ENCODE measurements at places on chromosomes 1 and 21.

DNA sequence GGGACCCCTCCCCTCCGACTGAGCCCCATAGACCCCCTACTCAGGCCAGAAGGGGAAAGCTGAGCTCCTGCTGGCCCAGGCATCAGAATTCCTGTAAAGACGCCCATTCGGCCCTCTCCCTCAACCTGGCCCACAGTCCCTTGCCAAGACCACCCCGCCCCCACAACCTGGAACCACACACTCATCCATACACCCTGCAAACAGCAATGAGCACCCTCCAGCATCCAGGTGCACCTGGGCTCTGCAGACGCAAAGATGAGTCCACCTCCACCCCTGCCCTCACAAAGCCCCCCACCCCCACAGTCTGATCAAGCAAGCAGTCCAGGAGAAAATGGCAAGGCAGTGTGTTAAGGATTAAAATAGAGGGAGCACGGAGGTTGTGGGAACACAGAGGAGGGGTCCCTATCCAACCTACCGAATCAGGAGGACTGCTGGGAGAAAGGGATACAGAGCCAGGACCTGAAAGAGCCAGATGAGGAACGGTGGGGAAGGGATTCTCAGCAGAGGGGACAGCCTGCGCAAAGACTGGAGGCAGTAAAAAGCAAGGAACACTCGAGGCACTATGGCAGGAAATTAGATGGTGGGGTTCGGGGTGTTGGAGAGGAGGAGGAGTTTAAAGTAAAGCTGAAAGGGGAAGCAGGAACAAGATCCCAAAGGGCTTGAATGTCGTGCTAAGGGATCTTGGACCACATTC is 67.3 kb upstream of the LAPTM5 start:
- DNase-seq, result no peak

DNA sequence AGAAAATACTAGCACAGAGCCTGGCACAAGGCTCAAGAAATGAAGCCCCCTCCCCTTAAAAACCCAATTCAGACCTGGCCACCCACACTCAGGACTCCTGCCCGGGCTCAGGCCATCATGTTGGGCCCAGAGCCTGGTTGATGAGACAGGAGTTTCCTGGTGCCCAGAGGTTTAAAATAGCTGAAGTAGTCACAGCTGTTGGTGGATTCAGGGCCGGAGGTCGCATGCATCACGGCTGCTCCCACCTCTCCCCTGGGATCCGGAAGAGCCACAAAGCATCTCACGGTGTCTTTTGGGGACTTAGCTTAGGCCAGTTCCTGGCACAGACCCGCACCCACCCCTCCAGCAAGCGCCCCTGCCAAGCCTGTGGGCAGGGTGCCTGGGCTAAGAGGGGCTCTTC is 2.6 kb upstream of the PADI2 start:
- DNase-seq, result no peak

GRCh38 chr1:10502206-10502605 is 27.5 kb downstream of the PEX14 start:
- DNase-seq, result no peak

DNA sequence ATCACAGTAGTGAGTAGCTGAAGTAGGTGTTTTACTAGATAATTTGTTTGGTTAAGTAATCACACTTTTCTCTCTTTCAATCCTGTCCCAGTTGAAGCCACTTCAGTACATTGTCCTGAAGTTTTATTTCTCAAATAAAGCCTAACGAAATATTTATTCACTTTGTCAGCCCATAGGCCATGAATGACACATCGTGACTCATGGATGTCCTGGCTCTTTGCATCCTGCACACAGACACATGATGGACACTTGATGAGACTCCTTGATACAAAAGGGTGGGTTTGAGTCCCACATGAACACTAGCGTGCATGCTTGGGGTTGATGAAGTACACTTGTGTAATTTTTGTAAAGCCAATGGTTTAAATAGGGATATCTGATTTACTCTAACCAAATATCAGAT is 22.7 kb upstream of the LAMC2 start:
- DNase-seq, result no peak

GRCh38 chr1:235642011-235642942 is 7.3 kb downstream of the GNG4 start:
- peak; percentile 31 for DNase-seq

GRCh38 chr1:198846556-198846955 is 207.7 kb downstream of the PTPRC start:
- no peak for DNase-seq

DNA sequence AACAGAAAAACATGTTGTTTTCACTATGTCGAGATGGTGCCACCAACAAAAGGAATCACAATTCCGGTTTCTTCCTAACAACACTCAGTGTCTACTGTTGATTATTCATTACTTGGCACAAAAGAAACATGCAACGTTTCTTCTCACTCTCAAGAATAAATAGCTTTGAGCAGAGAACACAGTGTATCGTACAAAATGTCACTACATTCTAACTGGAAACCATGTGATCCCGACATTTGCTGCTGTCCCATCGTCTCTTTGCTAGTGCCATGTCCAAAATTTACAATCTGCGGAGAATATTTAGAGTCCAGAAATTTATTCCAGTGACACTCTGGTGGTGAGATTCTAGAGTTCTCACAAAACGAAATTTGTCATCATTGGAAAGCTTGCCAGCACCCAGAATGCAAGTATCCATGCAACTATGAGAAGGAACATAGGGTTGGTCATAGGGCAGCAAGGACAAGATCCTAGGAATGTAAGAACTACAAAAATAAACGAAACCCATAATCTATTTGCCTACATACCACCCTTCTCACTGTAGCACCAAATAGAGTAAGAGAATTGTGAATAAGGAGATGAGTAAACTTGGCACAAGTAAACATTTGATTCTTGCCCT is 505.1 kb downstream of the LTN1 start:
- DNase-seq, result no peak

DNA sequence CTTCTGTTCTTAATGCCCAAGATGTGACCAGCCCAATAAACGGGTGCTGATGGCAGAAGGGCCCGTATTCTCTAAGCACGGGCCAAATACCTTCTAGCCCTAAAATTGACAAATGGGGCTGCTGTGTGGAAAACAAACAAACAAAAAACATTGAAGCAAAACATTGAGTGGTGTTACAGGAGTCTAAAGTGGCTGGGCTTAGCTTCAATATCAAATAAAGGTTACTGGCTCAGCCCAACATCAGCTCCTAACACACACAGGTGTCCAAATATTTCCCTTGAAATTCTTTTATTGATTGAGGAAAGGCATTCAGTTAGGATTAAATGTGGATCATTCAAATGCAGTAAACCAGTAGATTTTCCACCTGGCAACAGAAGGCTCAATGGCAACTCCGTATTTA is 13.3 kb upstream of the TTF2 start:
- DNase-seq, result no peak

DNA sequence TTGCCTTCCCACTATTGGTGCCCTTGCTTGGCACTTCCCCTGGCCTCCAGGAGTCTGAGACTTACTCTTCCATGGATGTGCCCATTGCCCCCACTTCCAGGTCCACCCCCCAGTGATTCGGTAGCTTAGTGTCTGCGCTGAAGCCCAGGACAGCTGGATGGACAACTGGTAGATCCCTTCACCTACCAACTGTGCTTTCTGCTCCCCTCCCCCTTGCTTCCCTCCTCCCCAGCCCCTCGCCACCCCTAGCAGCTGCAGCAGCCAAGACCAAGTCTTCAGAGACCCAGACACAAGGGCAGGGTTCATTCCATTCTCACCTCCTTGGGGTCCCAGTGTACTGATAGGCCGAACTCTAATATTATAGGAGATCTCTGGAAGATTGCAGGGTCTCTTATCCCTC is 6.9 kb downstream of the LMNA start:
- DNase-seq, result no peak

- DNase-seq, result no peak
These were observed 57.7 kb downstream of the ASTN1 start for GRCh38 chr1:177106614-177107365.

GRCh38 chr1:228282329-228283042 is 74.6 kb downstream of the OBSCN start:
- DNase-seq, result no peak

DNA sequence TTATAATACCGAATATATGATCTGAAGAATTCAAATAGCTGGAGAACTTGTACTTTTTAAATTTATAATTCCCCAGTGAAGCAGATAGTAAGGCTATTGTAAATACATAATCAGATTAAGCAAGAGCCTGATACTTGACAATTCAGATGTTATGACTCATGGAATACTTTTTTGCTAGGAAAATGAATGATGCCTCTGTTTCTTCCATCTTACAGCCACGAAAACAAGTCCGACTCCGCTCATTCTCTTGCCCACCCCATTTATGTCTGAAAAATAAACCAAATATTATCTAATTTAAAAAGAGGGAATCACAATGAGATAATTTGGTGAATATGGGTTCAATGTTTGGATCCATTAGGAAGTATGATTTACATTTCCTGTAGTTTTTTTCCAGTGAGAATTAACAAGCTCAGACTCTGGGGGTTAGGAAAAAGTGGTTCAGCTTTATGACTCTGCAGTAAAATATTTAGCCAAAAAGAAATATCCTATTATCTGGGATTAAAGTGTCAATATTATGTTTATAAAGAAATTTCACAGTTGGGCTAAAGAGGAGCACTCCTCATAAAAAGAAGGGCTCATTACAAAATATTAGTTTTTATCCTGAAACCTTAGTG is 50.4 kb upstream of the DAB1 start:
- no peak for DNase-seq

DNA sequence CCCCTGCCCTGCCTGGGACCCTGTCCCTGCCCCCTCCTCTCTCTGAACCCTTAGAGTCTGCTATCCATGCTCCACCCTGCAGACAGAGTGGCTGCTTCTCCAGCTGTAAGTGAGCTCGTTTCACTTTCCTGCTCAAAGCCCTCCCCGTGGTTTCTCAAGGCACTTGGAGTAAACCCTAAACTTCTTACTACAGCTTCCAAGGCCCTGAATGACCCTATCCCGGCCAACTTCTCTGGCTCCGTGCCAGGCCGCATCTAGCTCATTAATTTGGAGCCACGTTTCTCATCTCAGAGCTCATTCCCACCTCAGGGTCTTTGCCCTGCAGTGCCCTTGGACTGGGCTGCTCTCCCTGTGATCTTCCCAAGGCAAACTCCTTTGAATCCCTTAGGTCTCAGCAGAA is 235.1 kb upstream of the RUNX1 start:
- no peak for DNase-seq

DNA sequence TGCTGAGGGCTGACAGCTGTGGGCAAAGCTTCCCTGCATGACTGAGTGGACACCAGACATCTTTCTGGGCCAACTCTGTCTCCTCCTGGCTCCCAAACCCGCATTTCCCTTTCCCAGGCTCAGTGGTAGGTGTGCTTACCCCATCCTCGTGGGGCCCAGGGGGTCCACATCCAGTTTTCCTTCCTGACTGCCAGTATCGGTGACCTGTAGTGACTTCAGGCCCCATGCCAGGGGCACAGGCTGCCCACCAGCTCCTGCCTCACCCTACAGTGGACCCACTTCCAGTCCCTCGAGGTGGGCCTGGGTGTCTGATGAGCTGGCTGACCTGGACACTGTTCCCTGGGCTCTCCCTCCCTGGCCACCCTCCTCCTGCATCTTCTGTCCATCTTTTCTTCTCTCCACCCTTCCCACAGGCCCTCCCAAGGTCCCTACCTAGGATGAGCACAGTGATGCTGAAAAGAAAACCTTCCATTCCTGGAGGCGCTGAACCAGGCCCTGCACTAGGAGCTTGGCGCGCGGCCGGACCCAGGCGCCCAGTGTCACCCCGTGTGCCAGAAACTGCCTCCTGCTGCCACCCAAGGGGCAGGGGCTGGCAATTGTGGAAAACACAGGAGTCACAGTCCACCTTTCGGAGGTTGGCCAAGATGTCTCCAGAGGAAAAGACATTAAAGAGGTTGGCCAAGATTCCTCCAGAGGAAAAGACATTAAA is 67.1 kb downstream of the RUNX3 start:
- no peak for DNase-seq

DNA sequence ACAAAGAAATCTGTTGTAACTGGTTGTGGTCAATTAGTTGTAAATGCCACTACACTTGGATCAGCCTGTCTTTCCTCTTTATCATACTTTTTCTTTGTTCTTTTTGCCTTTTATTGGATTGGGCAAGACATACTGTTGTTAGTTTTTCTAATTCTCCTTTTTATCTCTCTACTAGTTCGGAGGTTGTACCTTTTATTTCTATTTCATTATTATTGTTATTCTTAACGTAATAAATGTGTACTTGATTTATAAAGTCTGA is 59.2 kb downstream of the IVNS1ABP start:
- no peak for DNase-seq

GRCh38 chr21:39885119-39885848 is 18.0 kb downstream of the PCP4 start:
- DNase-seq, result no peak

DNA sequence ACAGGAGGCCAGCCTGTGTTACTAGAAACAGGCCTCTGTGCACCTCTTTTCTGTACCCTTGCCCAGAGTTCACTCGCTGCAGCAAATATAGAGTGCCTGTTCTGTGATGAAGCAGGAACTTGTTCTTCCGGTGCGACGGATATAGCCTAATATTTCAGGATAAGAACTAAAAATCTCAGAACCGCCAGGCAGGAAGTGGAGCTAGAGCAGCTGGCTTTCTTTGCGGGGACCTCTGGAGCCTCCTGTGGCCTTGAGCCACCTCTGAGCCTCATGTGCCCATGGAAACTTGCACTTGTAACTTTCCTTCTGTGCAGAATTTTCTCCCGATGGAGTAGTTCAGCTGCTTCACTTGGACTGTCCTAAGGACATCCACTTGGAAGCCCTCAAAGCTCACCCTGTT is 44.5 kb upstream of the VAMP3 start:
- DNase-seq, result no peak

DNA sequence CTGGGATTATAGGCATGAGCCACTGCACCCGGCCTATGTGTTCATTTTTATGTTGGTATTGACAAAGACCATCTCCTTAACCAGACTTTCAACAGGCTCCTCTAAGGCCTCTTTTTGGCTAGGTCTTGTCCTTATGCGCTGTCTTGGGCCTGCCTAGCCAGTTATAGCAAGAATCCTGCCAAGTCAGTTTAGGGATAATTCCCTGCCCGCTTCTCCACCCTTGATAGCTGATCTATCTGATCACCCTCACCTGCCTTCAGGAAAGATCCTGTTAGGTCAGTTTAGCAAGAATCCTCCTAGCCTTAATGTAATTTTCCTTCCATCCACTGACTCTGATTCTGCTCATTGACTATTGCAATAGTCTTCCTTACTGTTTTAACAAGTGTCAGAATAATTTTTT is 2.4 kb upstream of the B4GALT3 start:
- no peak for DNase-seq
